ENCODE measurements at places on chromosomes 13 and 19. TPM values are rescaled to one million over a fixed set of nuclear protein-coding genes. Genes with fewer than 3 reads are reported as not detected.

BRD4 gene
- 58.0 TPM for total RNA-seq

KLK12 gene
- not detected for total RNA-seq

NAPSA gene
- total RNA-seq = 0.70 TPM

IFNL1 gene
- not detected for total RNA-seq

CNFN gene
- total RNA-seq = not detected

MAMSTR gene
- 0.29 TPM for total RNA-seq

SOHLH2 gene
- not detected for total RNA-seq

SLC1A6 gene
- not detected for total RNA-seq

DNA sequence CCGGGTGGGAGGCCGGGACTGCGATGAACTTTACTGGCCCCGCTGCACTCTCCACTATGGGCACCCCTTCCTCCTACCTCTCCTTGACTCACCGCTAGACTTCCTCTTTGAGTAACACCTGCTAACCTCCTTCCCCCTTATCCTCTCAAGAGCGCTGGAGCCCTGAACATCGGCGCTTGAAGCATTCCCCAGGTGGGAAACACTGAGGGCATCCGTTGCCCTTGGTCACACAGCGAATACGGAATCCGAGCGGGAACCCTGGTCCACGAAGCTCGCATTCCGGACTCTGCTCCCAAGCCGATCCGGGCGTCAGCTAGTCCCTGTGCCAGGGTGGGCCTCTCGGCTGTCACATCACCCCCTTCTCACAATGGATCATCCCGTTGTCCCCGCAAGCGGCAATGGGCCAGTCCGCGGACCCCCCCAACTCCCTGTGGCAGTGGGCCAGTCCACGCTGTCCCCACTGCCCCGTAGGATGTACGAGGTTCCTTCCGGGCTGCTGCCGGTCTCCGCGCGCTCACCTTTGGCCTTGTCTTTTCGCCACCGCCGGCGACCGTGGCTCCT is 4.2 kb downstream of the LIPE start:
- DNase-seq = no peak

DNA sequence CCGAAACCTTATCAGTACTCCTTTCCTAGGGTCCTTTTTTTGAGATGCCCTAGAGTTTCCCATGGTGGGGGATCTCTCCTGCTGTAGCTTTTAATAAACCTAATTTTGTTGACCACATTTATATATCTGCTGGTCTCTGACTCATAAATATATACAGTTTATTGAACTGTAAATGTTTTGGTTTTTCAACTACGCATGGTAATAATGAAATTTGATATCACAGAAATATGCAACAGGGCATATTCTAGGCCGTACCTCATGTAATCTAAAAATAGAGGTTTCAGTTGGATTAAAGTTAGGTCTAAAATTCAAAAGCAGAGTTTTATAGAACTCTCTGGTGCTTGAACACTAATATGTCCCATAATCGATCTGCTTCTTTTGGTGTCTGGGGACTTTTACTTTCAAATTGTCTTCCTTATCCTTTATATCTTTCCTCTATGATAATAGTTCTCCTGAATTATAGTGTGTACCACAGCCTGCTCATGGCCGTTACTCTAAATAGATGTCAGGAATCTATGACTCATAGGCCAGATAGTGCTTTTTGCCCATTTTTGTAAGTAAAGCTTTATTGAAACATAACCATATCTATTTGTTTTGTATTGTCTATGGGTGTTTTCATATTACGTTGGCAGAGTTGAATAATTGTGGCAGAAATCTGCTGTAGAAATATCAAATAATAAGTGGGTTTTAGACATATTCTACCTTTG is 324.8 kb upstream of the PCDH9 start:
- no peak for DNase-seq

DNA sequence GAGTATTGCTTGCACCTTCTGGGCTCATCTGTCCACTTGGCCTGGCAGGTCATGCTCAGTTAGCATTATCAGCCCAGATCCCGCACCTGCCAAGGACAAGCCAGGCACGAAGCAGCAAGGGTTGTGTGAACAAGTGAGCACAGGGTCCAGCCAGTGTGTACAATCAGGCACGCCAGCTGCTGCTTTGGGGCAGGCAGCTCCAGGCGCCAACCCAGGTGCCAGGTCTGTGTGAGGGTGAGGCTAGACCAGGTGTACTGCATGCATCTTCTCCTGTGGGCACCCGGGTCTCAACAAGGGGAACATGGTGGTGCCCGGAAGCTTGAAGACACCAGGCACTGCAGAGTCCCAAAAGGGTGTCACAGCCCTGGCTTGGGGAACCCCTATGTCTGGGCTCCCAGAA is 1446.8 kb downstream of the PCDH9 start:
- no peak for DNase-seq

GRCh38 chr19:2455851-2456570 is 748 bp downstream of the LMNB2 start:
- no peak for DNase-seq

DNA sequence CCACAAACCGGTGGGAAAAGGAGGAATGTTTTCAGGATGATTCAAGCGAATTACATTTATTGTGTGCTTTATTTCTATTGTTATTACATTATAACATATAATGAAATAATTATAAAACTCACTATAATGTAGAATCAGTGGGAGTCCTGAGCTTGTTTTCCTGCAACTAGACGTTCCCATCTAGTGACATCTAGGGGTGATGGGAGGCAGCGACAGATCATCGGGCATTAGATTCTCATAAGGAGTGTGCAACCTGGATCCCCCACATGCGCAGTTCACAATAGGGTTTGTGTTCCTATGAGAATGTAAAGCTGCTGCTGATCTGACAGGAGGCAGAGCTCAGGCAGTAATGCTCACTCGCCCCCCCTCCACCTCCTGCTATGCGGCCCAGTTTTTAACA is 54.5 kb downstream of the SPTBN4 start:
- DNase-seq = no peak

GRCh38 chr13:60583911-60584753 is 187.1 kb downstream of the TDRD3 start:
- no peak for DNase-seq

GRCh38 chr13:45327253-45327955 is 13.6 kb downstream of the TPT1 start:
- no peak for DNase-seq

GRCh38 chr19:58380037-58380661 is 681 bp downstream of the ZNF837 start:
- no peak for DNase-seq

DNA sequence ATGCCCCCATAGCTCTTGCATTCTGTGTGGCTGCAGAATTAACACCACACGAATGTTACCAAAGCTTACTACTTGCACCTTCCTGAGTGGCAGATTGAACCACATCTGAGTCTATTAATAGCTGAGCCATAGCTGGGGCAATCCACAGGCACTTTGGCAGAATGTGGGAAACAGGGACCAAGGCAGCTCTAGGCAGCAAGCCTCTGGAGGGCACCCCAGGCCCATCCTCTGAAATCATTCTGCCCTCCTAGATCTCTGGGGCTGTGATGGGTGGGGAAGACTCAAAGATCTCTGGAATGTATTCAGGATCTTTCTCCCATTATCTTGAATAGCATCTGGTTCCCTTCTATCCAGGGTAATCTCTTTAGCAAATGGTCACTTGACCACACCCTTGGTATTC is 139.3 kb downstream of the TNFRSF19 start:
- DNase-seq = no peak

GRCh38 chr19:46791944-46792343 is 3.5 kb upstream of the SLC1A5 start:
- DNase-seq = no peak

GRCh38 chr19:5397804-5398692 is 57.2 kb upstream of the ZNRF4 start:
- no peak for DNase-seq

DNA sequence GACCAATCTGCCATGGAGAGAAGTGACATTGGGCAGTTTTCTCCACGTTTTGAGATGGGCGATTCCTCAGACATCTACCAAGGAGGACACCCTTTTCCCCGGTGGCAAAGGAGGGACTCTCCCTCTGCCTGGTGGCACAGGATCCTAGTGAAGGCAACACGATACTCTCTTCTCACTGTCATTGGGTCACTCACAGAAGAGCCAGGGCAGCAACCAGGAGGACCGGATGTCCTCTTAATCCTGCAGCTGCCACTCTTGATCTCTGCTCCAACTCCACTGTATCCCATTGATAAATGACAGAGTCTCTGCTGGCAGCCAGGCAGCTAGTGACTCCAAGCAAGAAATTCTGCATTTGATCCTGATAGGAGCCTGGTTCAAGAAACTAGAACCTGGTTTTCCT is 42.2 kb downstream of the COL4A2 start:
- DNase-seq = no peak

DNA sequence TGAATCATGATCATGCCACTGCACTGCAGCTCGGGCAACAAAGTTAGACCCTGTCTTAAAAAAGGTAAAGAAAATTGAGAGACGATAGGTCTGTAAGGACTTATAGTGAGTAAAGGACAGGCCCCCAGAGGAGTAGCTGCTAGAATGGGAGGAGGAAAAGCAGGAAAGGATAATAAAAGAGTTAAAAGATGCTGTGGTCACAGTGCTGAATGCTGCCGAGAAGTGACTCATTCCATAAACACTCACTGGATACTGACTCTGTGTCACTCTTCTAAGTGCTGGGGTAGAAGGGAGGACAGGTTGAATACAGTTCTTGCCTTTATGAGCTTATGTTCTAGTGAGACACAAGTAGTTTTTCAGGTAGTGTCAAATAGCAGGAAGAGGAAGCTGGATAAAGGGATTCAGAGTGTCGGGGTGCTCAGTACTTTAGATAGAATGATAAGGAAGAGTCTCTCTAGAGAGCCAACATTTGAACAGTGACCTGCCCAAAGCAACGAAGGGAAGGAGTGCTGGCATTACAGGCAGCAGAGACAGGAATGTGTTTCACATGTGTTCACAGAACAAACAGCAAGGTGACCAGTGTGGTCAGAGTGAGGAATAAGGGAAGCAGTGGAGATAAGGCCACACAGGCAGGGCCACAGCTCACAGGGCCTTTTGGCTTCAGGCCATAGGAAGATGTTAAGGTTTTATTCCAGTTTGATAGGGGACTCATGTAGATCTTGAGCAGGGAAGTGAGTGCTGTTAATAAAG is 1240.5 kb downstream of the UQCRFS1 start:
- DNase-seq = no peak

Measured in glomerular endothelial cell (primary cell).